ENCODE measurements at places on chromosomes 2 and 18.
A peak's percentile ranks its signal among the peaks of the same experiment; 100 is the strongest.

DNA sequence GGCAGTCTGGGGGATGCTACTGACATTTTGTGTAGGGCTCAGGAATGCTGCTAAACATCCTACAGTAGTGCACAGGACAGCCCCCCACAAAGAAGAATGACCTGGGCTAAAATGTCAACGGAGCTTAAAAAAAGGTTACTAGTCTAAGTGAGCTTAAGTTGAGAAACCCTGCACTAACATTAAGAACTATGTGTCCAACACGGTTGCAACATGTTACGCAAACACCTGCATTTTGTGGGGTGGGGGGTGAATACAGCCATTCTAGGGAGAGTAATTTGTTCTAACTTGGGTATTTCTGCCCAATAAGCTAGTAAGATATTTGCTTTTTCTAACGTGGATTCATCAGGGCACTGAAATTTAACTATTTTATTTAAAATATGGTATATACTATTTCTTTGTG lies 57.9 kb downstream of the SLC8A1 start:
- DNase-seq, result no peak

- no peak for DNase-seq
These were observed 4.0 kb downstream of the YES1 start for GRCh38 chr18:808086-808485.

GRCh38 chr2:215729985-215730620 lies 283.2 kb downstream of the MREG start:
- DNase-seq, result no peak

DNA sequence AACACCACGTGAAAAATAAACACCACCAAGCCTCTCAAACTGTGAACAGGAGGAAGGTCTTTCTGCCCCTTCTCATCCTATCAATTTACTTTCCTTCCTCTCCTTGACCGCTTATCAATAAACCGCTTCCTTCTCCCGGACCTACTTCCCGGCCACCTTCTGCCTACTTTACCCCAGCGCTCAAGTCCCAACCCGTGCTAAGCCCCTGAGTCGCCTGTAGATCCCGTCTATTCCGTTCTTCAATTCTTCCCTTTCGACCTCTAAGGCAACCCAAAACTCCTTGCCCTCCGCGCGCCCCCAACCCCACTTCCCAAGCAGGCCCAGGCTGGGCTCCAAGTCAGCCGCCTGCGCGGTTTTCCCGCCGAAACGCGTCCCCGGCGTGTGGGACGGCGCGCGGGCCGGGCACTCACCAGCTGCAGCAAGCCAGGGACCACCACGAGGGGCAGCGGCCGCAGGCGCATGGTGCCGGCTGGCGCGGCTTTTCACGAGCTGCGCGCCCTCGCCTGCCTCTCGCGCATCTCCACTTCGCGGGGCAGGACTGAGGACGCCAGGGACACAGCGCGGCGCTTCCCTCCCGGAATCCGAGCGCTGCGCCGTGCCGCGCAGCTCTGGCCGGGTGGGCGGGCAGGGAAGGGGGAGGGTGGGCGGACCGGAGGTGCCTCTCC lies at the start of gene NXPH2:
TSS of gene NXPH2 (minus strand) at position 610 of the 665 bp plus-strand sequence. CDS start at position 461, 149 bp downstream.
- no peak for DNase-seq

DNA sequence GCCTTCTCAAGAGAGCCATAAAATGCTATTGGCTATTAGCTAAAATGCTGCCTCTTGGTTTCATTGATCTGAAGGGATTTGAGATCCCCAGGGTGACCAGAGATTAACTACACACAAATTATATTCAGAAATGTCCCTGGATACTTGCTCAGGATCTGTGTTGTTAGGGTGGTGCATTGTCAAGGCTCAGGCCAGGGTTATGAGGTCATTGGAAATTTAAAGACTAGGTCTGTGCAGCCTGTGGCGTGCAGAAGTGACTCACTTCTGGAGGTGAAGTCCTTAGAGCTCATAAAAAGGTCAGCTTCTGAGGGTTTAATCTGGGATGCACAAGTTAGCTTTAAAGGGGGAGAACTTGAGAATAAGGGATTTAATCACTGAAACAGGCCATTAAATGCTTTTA lies 23.5 kb downstream of the LRRTM1 start:
- DNase-seq, result no peak

DNA sequence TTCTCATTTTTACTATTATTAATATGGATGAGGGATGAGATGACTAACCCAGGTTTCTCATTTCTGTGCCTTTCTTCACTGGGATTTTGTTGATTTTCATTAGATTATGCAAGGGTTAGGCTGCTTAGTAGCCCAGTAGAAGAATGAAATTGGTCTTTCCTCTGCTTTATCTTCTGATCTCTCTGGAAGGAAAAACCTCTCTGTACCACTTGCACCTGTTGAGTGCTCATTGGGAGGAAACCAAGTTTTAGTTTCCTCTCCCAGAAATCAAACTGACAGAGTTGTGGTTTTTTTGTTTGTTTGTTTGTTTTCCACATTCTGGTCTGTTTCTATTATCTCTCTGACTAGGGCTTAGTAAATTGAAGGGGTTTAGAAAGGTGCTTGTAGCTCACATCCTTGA lies 60.8 kb downstream of the KIAA1328 start:
- no peak for DNase-seq

DNA sequence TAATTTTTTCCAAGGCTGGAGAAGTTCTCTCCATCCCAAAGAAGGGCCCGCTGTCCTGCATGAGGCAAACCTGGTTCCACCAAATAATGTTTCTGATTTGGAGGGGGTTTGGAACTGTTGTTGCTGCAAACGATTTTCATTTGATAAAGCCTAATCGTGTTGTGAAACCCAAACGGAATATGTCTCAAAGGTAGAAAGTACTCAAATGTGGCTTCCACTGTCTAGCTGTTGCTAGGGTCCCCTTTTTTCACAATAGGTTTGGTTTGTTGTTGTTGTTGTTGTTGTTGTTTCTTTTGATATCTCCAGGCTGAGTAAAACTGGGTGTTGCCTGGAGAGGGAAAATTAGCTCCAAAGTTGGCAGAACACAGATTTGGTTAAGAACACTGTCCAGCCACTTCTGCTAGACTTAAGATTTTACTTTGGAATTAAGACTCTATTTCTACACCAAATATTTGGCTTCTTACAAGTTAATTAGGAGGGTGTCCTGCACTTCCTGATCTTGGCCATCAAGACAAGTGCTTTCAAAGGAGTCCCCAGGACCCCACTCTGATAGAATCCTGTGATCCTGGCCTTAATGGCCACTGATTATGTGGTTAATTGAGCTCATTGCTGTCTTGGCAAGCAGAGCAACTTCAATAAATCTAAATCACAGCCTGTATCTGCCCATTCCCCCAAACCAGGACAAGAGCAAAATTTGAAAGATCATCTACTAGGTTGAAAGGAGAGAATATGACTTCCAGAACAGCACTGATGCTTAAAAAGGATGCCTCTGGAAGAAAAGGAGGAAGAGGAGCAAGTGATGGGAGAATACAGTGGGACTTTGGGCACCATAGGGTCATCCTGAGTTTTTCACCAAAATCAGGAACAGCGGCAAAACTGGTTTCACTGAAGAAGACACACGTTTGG lies 3.3 kb upstream of the HOXD13 start:
- DNase-seq, result peak; percentile 7

DNA sequence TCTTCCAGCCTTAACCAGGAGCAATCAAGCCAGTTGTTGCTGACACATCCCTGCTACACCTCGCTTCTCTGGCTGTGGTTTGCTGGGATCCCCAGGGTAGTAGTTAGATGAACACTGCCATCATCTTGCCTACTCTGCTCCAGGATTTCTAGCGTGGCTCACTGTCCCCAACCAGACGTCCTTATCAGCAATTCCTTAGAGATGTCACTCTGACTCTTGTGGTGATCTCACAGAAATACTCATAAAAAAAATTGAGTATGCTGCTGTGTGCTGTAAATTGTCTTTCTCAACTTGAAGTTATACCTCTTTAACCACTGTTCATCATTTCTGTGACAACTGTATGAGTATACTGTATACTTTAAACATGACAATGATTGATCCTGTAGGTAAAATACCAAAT lies 63.2 kb downstream of the PLCL1 start:
- no peak for DNase-seq

Measured in coronary artery (tissue), 2 donors.